ENCODE measurements at places on chromosomes 2 and 18. TPM values are rescaled to one million over a fixed set of nuclear protein-coding genes. Genes with fewer than 3 reads are reported as not detected.

The POTEJ gene
- not detected for total RNA-seq

The KIAA2012 gene
- total RNA-seq: not detected

The CAPG gene
- 15.5 TPM for total RNA-seq

The CCDC74B gene
- 0.29 TPM for total RNA-seq

The G6PC2 gene
- not detected for total RNA-seq

The ITGA4 gene
- total RNA-seq: 5.4 TPM

The PLCL1 gene
- 28.8 TPM for total RNA-seq

All from glutamatergic neuron (in vitro differentiated cells).